ENCODE measurements at places on chromosomes 7 and 10.

- no peak for DNase-seq
Observed at GRCh38 chr10:49837051-49837478, 74.9 kb upstream of the OGDHL start.

GRCh38 chr10:76774987-76775603, 862.5 kb downstream of the KCNMA1 start:
- DNase-seq, result peak; percentile 36

- no peak for DNase-seq
Observed at GRCh38 chr10:89074120-89074519, 83.5 kb downstream of the FAS start.

DNA sequence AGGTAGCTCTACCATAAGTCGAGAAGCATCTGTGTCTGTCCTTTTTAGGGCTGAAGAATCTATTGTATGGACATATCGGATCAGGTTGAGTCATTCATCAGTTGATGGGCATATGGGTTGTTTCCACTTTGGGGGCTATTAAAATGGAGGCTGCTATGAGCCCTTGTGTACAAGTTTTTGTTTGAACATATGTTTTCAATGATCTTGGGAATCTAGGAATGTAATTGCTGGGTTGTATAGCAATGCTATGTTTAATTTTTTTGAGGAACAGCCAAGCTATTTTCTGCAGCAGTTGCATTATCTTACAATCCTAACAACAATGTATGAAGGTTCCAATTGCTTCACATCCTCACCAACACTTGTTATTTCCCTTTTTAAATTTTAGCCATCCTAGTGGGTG, 46.4 kb upstream of the HABP2 start:
- DNase-seq, result no peak

DNA sequence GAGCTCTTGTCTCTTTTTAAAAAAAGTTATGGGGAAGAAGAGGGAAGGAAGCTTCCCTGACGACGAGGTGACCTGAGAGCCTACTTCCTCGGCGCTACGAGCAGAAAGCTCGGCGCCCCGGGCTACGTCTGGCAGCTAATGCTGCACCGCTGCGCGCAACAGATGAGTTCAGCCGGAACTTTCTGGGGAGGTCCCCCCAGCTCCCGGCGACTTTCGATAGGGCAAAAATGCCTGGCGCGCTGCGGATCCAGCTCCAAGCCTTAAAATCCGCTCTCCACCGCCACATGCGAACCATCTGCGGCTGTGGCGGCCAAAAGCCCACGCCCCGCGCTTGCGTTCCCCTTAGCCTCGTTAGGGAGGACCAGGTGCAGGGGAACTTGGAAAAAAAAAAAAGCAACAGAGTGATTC, 621 bp downstream of the P4HA1 start:
- DNase-seq, result peak; percentile 63

DNA sequence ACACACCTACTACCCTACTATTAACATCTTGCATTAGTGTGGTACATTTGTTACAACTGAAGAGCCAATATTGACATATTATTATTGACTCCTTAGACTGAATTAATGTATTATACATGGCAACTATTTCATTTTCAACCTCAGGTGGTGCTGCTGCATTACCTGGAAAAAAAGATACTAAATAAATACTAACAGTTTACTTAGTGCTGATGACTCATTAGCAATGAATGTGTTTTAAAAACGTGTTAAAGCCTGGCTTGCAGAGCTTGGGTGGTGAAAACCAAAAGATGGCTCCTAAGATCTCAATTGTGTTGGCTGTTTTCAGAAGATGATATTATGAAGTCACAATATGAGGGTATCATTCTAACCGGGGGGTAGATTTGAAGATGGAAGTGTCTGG, 34.8 kb downstream of the CFAP43 start:
- peak; percentile 16 for DNase-seq

GRCh38 chr10:113493195-113493594, 59.7 kb upstream of the HABP2 start:
- no peak for DNase-seq

GRCh38 chr7:19585761-19586160, 123.1 kb downstream of the POLR1F start:
- no peak for DNase-seq

- no peak for DNase-seq
Observed at GRCh38 chr7:133015888-133016287, 66.0 kb downstream of the CHCHD3 start.

DNA sequence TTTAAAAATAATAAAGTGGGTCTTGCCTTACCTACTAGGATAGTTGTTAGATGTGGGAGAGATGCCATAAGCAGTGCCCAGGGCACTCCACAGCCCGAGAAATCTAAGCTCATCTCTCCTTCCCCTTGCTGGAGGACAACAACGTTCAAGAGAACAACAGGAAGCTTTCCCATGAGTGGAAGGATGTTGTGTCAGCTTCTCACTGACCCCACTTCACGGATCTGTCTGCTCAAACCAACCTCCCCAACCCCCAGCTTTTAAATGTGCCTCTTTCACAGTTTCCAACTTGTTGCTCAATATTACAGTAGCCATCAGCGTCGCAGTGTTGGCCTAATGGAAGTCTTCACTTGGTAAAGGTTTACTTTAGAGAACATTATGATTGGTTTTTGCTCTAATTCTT, 72.1 kb downstream of the PTPRE start:
- no peak for DNase-seq

DNA sequence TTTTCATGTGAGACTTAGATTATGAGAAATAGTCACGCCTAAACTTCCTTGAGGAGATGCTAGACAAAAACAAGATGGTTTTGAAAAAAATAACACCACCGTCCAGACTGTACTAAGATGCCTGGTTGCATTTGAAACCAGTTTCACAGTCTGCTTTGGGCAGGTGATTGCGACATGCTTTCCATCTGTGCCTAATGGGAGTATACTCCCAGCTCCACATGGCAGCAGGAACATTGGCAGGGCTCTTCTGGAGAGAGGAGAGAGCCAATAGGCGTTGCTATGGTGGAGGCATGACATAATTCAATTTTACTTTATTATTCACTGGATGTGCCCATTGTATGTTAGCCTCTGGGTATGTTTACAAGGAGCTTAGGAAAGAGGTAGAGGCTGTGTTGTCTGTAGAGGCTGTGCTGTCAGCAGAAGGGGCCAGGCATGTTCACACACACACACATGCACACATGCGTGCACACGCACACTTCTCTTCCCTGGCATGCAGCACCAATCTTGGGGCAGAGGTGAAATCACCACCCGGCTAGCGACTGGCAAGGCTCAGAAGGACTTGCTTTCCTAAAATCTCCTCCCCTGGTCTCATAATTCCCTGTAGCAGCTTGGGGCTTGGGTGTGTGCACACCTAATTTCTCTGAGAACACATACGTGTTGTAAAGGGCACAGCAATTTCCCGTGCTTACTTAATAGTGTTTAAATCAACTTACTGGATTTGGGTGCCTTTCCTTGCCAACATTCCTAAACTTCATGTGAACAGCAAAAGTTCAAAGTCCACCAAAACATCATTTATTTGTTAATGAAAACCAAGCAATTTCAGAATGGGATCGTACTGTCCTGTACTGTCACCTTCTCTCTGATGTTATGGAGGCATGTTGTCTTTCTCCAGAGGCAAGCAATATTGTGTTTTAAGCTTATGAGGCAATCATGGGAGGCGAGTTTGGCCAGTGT, 162.1 kb downstream of the TCF7L2 start:
- DNase-seq, result peak; percentile 64

- no peak for DNase-seq
Observed at GRCh38 chr10:20888620-20889330, 8.3 kb downstream of the NEBL start.

- no peak for DNase-seq
Observed at GRCh38 chr7:117674617-117675016, 194.8 kb downstream of the CFTR start.

DNA sequence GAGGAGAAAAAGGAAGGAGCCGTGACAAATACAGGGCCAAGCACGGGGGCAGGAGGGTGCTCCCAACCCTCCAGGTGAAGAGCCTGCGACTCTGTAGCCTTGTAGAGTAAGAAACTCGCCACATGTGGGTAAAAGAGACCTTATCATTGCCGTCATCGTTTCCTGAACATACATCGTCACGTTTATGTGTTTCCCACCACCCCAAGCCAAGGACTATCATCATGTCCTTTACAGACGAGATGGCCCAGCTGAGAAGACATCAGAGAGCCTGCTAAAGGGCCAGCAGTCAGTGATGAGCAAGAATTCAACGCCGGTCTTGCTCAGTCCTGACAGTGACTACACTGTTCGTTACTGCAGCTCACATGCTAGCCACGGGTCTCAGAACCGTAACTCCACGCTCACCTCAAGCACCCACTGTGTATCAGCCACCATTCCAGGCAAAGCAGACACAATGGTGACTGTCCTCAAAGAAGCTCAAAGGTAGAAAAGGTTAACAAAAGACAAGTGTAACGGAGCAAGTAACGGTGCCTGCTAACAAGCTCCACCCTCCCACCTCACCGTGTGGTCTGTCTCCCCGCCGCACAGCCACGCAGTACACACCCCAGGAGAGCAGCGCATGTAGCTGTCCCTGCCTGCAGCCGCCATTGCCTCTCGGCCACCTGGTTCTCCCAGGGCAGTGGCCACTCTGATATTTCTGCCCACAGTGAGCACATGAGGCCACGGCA, 147.8 kb downstream of the MAD1L1 start:
- no peak for DNase-seq

DNA sequence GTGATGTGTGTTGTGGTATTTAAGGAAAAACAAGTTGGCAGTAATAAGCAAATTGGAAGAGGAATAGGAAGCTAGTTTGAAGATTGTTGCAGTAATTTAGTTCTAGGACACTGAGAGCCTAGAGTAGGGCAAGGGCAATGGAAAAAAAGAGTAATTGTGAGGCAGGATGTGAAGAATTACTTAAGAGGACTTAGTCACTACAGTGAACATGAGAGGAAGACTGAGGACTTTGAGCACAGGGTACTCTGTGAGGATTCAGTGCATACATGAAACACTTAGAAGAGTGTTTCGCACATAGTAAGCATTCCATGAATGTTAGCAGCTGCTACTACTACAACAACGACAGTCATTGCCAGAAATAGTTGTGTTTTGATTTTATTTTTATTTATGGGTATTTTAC, 30.9 kb upstream of the DKK1 start:
- DNase-seq, result no peak

GRCh38 chr7:55469721-55470120, 102.6 kb downstream of the VOPP1 start:
- DNase-seq, result no peak

DNA sequence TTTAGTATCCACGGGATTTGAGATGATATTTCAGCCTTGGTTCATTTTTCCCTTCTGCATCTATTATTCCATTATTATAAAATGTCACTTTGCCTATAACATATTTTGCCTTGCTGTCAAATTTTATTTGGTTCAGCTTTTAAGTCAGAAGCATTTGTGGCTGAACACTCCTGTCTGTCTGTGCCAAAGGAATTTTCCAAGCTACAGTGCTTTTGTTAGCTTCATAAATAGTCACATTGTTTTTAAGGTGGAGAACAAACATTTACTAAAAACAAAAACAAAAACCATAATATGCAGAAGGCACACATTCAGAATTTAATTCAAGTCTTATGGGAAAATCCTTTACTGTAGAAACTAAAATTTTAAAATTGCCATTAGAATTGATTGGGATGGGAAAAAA, 33.8 kb upstream of the ELMO1 start:
- no peak for DNase-seq

GRCh38 chr10:104923501-104923900, 282.4 kb downstream of the SORCS3 start:
- DNase-seq, result no peak

GRCh38 chr10:76071653-76072365, 640.4 kb downstream of the LRMDA start:
- DNase-seq, result no peak

- peak; percentile 82 for DNase-seq
Observed at GRCh38 chr10:3525832-3526449, 259.1 kb downstream of the KLF6 start.

DNA sequence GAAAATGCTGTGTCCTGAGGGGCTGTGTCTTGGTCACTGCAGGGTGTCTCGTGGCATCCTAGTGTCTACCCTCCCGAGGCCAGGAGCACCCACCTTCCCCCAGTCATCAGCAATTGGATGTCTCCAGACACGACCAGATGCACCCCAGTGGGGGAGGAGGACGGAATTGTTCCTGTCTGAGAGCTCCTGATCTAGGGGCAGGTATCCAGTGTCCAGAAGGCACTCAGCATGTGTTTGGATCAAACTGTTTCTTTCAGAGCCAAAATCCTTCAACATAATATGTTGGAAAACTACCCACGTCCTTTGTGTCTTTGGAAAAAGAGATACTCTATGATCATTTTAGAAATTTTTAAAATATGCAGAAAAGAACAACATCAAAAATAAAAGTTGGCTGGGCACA, 16.9 kb downstream of the PRKRIP1 start:
- DNase-seq, result no peak

DNA sequence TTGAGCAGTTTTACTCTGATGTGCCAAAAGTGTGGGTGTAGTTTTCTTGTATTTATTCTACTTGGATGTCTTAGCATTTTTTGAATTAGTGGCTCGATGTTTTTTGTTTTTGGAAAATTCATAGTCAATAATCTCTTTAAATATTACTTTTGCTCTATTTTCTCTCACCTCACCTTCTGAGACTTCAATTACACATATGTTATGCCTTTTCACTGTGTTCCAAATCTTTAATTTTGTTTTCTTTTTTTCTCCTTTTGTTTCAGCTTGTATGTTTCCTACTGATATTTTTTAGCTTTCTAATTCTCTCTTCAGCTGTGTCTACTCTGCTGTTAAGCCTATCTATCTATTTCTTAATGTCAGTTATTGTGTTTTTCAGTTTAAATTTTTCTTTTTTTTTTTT, 69.5 kb downstream of the ZNF503 start:
- no peak for DNase-seq

DNA sequence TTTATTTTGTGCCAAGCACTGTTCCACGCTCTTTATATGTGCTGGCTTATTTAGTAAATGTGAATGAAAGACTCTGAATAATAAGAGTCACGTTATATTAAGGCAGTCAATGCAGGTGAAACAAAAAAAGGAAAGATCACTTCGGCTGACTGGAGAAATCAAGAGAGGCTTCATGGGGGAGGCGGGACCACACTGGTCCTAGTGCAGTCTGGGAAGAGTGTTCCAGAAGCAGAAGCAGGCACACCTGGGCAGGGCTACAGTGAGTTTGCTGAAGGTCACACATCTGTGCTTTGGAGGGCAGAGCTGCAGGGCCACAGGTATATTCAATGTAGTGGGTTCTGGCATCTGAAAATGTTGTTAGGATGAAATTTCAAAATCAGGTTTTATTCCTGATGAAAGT, 176.9 kb downstream of the PLXNA4 start:
- DNase-seq, result no peak

GRCh38 chr10:48934672-48935501, 4.8 kb downstream of the LRRC18 start:
- DNase-seq, result no peak

DNA sequence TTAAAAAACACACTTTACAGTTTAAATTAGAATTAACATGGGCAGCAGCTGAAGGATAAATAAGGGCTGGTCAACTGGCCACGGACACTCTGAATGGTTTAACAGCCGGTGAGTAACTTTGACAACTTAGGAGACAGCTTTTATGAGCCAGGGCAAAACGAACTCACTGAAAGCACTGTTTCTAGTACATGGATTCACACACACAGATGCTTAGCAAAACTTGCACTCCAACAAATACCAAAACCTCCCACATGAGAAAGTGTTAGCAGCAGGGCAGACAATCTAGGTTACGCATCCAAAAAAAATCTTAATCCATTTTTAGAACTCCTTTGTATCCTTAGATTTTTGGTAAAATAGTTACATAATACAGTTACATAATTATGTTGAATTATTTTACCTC, 486.4 kb downstream of the PHTF2 start:
- DNase-seq, result no peak

- no peak for DNase-seq
Observed at GRCh38 chr7:127798769-127799372, 146.9 kb downstream of the SND1 start.

Measured in NCI-H226 (cell line).